Epithelial cell of esophagus (primary cell): ENCODE measurements at places on chromosomes 11 and 22.

DNA sequence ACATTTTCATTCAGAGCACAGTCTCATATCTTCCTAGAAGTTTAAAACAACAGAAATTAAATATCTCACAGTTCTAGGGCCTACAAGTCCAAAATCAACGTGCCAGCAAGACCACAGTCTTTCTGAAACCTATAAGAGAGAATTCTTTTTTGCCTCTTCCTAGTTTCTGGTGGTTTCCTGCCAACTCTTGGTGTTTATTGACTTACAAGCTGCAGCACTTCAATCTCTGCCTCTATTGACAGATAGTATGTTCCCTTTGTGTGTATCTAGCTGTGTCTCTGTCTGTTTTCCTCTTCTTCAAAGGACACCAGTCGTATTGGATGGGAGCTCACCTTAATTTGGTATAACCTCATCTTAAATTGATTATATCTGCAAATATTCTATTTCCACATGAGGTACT, 347.5 kb downstream of the DCDC1 start:
- no peak for DNase-seq

DNA sequence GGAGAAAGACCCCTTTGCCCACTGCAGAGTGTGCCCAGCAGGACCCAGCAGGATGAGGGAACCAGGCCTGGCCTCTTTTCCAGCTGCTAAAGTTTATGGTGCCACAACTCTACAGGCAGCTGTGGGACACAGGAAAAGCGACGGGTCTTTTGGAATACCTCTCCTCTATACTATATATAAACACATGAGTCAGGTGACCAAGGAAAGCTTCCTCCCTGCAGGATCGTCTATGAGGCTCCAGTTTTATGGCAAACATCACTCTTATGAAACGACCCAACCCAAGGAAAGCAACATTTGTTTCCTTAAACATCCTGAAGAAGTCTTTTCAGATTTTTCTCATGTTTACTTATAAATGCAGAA, 102.8 kb upstream of the AKIP1 start:
- no peak for DNase-seq

DNA sequence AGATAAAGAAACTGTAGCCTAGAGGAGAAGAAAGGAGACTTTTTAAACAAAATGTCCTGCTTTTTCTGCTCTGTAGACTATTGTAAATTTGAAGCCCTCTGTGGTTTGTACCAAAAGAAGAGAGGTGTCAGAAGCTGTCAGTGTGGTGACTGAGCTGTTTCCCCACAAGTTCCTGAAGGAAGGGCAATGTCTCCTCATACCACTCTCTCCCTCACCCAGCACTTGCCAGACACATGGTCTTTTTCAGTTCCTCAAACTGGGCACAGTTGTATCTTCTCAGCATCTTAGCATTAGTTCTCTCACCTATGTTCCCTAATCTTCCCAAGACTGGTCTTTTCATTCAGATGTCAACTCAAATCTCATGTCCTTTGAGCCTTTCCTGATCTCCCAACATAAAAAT, 4.3 kb downstream of the BCO2 start:
- no peak for DNase-seq

- no peak for DNase-seq
Measured at GRCh38 chr11:83097429-83098075, 25.9 kb upstream of the RAB30 start.

DNA sequence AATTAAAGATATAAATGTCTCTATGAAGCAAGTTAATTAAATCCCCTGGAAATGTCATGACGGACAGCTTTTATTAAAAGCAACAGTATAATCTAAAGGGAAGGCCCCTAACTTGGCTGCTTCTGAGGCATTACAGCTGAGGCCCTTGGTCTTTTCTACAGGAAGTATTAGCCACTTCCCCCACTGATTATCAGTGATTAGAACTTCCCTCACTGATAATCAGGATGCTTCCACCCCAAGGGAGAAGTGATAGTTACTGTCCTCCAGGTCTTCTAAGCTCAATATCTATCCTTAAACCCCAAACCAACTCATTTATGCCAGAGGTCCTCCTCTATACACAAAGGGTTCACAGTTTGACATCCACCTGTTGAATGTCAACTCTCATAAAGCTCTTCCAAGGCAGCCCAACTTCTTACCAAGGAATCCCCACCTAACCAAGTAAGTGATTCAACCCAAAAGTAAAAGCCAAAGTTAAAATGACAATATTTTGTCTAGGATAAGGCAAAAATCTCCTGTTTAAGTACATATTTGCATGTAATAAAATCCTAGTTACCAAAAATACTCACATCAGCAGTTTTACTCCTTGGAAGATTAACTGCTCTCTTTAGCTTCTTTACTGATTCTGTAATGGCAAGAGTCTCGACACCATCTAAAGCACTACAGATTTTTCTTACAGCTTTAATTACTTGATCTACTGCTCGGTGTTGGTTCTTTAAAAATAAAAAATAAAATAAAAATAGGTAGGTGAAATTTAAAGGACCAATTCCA, 58.6 kb upstream of the RPS13 start:
- no peak for DNase-seq

DNA sequence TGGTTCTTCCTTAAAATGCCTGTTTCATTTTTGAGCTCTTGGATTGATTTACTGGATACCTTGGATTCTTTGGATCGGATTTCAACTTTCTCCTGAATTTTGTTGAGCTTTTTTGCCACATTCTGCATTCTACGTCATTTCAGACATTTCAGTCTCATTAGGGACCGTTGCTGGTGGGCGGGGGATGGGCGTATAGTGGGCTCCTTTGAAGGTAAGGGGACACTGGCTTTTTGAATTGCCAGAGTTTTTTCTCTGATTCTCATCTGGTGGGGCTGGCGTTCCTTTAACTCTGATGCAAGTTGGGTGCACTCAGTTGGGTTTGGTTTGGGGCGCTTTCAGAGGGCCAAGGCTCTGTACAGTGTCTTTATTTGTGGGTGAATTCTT, 216.5 kb downstream of the DYNC2H1 start:
- DNase-seq, result no peak

GRCh38 chr11:75561426-75562047, 516 bp upstream of the SERPINH1 start:
- DNase-seq, result no peak

DNA sequence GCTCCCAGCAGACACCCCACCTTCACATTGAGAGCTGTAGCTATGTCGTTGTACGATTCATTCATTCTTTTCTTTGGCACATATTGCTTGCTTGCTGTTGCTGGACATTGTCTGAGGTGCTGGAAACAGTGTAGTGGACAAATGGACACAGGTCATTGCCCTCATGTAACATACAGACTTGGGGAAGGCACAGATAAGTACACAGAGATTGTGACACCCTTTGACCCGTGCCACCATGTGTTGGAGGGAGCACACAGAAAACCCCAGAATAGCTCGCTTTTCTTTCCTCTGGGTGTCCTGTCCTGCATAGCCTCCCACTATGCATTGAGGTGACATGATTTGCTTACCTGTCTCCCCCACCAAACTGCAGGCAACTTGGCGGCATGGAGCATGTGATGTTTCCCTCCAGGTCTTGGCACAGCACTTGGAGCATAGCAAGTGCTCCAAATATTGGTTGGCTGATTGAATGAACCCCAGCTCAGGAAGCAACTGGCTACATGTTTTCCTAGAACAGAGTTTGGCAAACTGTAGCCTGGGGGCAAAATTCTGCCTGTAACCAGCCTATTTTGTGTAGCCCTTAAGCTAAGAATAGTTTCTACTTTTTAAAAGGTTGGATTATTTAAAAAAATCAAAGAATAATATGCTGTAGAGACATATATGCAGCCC, 30.9 kb upstream of the NECTIN1 start:
- DNase-seq, result no peak

DNA sequence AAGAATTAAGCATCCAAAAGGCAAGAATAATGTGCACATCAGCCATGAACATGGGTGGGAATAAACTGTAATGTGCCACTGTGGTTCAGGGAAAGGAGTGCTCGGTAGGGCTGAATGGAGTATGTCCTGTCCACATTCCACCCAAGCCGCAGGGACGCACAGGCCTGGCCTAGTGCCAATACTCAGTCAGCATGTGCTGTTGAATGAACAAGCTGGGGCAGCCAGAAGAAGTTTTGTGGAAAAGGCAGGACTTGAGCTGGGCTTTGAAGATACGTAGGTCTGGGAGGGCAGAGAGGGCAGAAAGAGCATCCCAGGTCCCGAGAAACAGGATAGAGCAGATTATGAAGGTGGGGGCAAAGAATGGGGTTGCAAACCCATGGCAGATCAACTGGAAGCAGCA, 60.0 kb upstream of the PLET1 start:
- peak; percentile 92 for DNase-seq

- DNase-seq, result peak; percentile 98
Measured at GRCh38 chr11:44564670-44565210, 723 bp upstream of the CD82 start.

GRCh38 chr11:9535189-9535781, 38.2 kb upstream of the WEE1 start:
- DNase-seq, result peak; percentile 95

DNA sequence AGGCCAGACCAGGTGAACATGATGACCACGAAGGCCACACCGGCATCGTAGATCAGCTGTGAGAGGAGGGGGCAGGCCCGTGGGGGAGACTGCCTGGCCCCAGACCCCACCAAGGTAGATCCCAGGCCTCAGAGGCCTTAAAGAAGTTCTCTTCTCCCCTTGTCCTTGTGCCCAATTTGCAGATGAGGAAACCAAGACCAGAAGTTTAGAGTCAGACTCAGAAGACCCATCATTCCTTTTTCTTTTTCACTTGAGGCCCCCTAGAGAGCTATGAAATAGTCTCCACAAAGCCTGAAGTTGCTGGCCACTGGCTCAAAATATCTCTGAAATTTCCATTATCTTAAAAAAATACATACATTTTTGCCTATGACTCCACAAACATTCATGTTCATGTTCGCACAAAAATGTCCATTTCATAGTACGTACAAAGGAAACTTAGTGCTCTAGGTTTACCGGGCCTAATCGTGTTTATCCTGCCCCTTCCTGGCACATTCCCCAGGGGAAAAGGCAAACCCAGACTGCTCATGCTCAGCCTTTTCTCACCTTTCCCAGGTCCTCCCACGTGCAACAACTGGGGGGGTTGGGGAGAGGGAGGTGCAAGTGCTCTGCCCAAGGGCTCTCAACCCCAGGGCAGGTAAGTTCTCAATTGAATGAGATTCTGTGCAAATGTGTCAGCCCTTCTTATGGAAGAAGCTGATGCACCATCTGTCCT, 19.2 kb downstream of the SLC43A1 start:
- no peak for DNase-seq

- DNase-seq, result no peak
Measured at GRCh38 chr11:66326261-66327111, 9.6 kb upstream of the CD248 start.

DNA sequence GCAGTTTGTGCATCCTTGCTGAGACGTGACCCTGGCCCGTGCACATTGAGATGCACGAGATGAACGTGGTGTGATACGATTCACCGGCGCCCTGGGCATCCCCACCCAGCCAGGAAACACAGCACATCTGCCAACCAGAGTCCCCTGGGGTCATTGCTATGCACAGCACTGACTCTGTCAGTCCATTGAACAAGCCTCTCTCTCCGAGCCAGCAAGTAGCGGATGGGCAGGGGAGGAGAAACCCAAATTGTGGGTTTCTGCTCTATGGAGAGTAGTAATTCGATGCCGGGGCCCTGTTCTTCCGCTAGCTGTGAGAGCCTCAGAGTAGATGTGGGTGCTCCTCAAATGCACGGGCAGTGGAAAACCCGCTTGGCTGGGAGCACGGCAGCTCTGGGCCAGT, 85.1 kb downstream of the ARHGAP8 start:
- DNase-seq, result no peak

DNA sequence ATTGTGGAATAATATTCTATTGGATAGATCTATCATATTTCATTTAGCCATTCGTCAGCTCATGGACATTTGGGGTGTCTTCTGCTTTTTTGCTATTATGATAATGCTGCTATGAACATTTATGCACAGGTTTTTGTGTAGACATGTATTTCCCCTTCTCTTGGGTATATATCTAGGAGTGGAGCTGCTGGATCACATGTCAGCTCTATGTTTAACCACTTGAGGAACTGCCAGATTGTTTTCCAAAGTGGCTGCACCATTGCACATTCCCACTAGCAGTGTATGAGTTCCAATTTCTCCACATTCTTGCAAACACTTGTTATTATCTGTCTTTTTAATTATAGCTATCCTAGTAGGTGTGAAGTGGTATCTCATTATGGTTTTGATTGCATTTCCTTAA, 75.0 kb downstream of the C11orf65 start:
- no peak for DNase-seq

DNA sequence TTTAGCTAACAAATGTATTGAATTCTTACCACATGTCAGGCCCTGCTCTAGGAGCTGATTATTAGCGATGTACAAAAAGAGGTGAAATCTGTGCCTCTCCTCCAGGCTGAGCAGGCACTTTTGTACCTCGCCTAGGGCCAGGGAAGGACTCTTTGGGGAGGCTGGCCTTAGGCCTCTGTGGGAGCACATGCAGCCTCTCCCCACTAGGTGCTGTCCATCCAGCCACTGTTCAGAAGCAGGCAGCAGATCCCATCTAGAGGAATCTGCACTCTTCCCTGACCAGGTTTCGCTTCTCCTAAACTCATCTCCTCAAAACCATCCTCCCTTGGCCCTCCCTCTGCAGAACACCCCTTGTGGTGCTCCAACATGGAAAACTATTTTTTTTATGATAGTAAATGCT, 51.9 kb upstream of the WT1 start:
- peak; percentile 3 for DNase-seq

- no peak for DNase-seq
Measured at GRCh38 chr22:33299245-33299956, 241.2 kb upstream of the SYN3 start.

- no peak for DNase-seq
Measured at GRCh38 chr22:50674130-50674500, 1.5 kb downstream of the SHANK3 start.

DNA sequence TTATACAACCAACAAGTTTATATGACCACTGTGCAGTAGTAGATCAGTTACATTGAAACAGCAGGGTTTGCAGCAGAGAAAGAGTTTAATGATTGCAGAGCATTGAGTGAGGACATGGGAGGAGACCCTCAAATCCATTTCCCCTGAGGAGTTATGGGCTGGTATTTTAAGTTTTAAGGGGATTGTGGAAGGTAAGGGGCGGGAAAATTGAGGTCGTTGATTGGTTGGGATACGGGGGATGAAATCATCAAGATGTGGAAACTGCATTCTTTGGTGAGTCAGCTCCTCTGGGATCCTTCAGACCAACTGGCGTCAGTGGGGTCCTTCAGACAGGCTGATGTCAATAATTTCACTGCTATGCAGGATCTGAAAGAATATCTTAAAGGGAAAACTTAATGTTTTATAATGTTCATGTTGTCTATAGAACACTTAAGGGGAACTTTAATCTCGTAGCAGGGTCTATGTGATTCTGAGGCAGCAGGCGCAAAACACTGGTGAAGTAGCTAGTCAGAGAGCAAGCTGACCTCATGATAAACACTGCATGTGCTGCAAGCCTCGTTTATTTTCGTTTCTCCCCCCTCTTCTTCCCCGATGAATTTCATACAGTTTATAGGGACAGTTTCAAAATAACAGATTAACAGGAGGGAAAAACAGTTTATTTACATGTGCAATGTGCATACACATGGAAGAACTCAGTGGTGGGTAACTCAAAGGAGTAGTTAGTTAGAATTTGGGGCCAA, 17.4 kb upstream of the BACE1-AS start:
- DNase-seq, result peak; percentile 46

- DNase-seq, result peak; percentile 24
Measured at GRCh38 chr11:58941838-58942237, 2.5 kb downstream of the GLYATL1 start.
